Activated CD8-positive, alpha-beta memory T cell treated with anti-CD3 and anti-CD28 coated beads for 1 hour (primary cell): ENCODE measurements at places on chromosomes 3 and 15.

DNA sequence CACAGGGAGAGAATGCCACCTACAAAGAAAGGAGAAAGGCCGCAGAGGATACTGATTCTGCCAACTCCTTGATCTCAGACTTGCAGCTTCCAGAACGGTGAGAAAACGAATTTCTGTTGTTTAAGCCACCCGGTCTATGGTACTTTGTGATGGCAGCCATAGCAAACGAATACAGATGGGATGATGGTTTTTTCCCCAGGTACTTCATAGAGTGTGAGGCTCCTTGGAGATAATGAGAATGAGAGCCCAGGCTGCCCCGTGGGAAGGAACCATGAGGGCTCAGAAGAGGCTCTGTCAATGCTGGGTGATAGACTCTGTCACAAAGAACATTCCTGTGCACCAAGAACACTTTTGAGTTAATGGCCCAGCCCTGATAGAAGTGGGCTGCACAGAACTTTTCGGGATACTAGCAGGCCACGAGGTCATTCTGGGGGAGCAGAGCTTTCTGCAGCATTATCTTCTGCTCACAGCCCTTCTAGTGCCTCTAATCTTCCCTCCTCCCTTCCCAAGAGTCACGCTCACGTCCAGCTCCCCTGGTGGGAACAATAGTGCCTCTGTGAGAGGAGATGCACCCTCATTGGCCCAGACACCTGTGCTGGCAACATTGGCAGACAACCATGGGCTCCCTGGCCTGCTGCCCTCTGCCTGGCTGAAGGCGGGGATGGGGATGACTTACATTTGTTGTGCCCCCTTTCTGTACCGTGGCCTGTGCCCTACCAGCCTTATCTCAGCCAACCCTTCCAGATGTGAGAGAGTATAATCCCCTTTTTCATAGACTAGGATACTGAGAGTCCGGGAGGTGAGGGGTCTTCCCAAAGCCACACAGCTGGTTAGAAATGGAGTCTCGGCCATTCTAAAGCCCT, 5.2 kb upstream of the RLBP1 start:
- DNase-seq = no peak

DNA sequence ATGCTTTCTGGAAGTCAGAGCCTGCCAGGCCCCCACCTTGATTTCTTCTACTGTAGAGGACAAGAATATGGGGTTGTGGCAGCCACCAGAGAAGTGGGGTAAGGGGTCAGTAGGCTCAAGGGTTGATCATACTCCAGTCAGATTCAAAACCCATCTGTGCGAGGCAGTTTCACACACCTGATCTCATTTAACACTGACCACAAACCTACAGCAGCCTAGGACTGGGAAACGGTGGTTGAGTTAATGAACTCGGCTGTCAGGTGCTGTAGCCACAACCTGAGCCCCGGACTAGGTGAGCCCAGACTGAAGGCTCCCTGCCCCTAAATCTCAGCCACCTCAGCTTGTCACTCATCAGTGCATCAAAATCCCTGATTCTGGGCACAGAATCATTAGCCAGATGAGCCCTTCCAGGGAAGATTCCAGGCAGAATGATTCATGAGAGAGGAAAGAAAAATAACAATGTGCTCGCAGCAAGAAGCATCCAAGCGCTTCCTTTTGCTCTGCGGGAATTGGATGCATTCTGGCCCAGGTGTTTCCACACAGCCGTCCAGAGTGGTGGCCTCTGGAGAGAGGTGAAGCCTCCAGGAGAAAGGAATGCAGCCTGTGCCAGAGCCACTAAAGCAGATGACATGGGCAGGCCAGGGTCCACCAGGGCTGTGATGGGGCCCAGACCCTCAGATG, 102.1 kb downstream of the SRGAP3 start:
- DNase-seq = no peak

DNA sequence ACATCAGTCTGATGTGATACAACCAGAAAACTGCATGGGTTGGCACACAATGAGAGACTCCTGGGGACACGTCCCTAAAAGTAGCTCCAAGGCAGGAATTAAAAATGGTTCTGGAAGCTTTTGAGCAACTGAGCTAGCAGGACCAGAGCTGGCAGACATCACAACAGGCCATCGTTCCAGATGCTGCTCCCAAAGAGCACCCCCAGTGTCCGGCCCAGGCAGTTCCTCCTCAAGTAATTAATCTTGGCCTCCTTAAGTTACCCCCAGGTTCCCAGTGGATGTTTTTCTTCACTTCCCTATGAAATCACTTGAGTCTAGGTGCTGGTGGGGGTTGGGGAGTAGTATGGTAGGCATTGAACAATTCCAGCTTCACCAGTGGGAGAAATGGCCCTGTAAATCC, 711.6 kb downstream of the MECOM start:
- no peak for DNase-seq

DNA sequence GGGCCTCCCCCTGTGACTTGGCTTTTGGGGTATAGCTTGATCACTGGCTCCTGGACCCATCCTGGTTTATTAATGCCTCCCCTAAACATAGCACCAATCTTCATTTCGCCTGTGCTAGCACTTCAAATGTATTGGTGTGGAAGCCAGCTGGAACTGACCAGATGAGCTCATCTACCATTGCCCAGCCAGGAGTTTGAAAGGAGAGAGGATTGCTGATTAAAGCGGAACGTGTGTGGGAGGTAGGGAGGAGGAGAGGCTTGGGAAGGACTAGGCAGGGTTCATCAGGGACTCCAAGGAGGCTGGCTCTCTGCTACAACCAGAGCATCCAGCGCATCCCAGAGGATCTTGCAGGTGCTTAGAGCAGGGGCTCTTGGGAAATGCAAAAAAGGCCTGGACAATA, 34.4 kb upstream of the TLE3 start:
- no peak for DNase-seq

DNA sequence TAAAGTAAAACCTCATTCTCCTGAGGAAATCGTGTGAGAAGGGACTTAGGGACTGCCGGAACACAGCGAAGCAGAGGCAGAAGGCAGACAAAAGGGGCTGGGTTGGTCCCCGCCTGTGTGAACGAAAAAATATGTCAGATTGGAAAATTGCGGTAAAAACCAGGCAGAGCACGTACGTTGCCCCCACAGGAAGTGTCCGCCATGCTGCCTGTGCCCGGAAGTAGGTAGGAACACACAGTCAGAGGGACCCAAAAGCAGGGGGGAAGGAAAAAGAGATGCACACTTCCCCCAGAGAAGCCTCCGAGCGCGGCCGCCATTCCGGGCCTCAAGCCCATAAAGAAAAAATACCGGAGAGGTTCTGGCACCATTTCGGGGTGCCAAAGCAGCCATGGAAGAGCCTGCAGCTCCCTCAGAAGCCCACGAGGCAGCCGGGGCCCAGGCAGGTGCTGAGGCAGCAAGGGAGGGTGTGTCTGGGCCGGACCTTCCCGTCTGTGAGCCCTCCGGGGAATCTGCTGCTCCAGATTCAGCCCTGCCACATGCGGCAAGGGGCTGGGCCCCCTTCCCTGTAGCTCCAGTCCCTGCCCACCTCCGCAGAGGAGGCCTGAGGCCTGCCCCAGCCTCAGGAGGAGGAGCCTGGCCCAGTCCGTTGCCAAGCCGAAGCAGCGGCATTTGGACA, at the start of gene MKRN3:
Gene MKRN3, plus strand, starts transcription at position 280 of the 676 bp plus-strand sequence. Its CDS starts 109 bp downstream, at position 389.
- DNase-seq = peak; percentile 3

DNA sequence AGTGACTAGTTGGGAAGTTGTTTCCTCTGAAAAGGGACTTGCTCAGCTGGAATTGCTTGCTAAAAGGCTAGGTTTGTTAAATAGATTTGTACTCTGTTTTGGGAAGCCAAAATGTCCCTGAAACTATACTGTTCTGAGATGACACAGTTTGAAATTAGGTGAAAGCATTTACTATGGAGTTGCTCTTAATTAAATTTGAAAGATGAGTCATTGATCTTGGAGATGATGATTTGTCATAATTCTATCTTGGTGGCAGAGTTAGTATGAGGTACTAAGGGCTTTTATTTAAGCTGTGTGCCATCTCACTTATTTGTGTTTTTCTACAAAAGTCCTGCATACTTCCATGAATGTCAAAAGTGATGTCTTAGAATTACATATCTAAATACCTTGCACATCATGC, 320.9 kb downstream of the PTPRG start:
- no peak for DNase-seq

DNA sequence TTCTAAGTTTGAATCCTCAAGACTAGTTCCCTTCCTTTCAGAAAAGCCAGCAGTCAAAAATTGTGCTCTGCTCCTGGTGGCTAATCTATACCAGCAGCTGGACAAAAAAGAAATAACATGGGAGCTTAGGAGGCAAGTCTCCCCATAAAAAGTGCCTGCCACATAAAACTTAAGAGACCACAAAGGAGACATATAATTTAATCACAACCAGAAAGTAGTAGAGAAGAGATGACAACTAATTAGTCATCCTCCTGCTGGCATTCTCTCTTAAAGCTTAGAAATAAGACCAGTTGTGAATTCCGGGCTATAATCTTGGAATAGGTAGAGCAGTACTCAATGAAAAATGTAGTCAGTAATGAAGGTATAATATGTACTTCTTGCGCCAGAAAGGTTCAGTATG, 20.2 kb upstream of the IMPG2 start:
- no peak for DNase-seq

DNA sequence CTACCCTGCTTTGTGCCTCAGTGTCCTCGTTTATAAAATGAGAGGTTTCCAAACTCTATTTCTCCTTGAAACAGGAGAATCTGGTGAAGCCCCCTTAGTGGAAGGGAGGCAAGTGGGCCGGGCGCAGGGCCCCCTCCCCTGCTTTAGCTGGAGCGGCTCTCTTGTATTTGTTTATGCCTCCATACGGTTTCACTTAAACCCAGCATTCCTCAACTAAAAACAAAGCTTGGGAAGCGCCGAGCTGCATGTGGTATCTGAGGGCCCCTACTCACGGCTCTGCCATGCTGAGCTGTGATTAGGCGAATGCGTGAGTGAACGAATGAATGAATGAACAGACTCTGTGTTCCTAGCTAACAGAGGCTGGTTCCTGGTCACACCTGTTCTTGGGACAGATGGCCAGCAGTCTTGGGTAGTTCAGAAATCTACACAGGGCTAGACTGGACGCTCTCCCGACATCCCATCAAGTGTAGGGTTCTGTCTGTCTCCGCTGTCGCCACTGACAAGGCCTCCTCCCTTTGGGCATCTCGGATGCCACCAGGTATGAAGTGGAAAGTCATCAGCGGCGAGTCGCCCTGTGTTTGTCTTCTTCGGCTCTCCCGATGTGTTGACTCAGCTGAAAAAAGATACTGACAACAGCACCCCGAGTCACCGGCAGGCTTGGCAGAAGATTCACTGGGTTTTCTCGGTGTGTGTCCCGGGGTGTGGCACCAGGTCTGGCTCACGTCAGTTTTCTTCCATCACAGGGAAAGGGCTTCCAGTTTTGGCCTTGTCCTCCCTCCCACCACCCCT, 42.4 kb upstream of the VPS8 start:
- no peak for DNase-seq

DNA sequence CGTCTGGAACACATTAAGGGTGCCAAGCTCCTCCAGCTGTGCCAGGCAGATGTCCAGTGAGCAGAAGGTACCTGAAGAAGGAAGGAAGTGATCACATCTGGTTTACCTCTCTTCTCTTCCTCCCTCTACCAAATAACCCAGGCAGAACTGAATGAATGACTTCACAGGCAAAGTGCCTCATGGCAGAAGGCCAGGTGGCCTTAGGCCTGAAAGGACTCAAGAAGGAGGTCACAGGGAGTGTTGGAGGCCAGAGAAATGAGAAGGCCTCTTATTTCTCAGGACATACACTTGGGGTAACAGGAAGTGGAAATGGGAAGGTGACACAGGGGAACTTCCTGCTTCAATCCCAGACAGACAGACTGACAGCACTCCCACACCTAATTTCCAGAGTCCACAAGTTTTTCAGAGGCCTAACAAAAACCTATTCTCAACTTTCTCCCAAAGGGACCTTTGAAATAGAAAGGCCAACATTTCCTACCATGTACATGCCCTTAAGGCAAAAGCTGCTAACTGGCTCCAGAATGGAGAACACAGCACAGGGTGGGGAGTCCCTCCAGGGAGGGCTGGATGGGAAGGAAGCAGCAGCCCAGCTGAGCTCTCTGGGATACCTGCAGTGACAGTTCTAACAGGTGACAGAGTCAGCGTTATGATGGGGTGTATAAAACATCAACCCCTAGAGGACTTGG, 17.6 kb upstream of the SIN3A start:
- DNase-seq = no peak

- no peak for DNase-seq
These were observed 276.0 kb downstream of the GBE1 start for GRCh38 chr3:81485444-81485865.

DNA sequence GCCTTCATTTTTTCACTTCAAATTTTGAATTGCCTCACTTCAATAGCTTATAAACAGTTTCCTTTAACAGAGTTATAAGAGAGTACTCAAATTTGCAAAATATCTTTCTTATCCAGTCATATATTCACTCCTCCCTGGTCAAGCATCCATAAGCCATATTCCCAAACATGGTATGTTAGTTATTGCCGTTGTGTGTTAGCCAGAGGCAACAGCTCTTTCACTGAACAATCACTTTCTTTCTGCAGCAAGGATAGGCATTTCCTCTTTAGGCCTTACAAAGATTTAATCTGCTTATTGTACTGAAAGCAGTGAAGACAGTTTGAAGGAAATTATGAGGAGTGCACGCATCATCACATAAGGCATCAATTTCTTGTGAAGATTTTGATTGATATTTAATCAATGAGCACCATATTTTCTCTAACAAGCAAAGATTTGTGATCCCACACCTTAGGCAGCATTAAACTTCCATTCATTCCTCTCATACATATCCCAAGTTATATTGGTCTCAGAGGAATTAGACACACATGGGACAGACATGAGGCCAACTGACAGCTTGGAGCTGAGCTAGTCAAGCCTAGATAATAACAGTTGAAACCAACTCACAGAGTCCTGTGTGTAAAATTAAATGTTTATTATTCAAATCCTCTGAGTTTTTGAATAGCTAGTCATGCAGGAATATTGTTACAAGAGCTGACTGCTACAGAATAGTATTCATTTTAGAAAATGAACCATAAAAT, 80.0 kb upstream of the EPHA6 start:
- DNase-seq = no peak

GRCh38 chr3:121473001-121473400, 72.8 kb downstream of the POLQ start:
- no peak for DNase-seq

DNA sequence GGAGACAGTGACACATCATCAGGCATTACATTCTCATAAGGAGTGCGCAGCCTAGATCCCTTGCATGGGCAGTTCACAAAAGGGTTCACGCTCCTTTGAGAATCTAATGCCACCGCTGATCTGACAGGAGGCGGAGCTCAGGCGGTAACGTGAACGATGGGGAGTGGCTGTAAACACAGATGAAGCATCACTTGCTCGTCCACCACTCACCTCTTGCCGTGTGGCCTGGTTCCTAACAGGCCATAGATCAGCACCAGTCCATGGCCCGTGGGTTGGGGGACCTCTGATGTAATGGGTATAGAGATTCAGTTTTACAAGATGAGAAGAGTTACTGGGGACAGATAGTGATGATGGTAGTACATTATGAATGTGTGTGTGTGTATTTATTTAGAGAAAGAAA, 63.0 kb downstream of the FRMD5 start:
- no peak for DNase-seq
